Tibial nerve (tissue), 4 donors: ENCODE measurements at places on chromosomes 16 and 17.

GRCh38 chr16:49127103-49127502 lies 154.5 kb downstream of the CBLN1 start:
- no peak overlapping the region for H3K4me3 ChIP-seq
- H3K36me3 ChIP-seq, result no peaks in the 10 kb centered on the region
- no peaks in the 10 kb centered on the region for H3K4me1 ChIP-seq
- no peak for DNase-seq
- H3K27me3 ChIP-seq, result no peaks in the 10 kb centered on the region

DNA sequence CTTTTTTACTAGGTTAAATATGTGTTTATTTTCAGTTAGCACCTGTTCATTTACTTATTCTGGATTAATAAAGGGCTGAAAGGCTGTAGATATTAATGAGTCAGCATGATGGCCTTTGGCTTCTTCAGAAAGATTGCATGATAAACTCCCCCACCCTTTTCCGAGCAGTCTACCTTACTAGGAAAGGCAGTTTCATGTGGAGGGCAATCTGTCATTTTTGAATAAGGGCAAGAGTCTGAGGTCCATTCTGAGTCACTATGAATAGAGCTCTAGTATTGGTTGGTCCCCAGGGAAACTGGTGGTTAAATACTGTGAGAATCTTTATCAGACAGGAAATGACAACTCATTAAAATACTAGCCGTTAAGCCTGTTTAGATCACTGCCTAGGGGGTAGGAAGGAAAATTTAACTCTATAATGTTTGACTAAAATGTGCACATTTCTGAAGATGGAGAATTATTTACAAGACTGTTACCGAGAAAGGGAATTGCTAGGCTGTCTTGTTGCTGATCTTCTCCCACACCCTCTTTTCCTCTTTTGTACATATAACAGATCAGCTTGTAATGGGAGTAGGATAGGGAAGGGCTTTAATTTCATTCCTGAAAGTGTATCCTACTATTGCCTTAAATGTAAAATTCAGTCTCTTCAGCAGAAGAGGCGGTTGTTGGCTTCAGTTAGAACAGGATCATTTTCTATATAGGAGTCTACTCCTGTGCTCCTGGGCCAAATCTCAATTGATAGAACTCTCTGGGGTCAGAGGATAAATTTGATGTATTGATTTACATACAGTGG lies 63.3 kb downstream of the TUBD1 start:
- H3K27ac ChIP-seq, result peak overlapping the region; percentile 92
- H3K4me1 ChIP-seq, result peaks cover 44% of the 10 kb centered on the region
- DNase-seq, result no peak
- H3K27me3 ChIP-seq, result no peaks in the 10 kb centered on the region

GRCh38 chr16:84194470-84195200 lies 3.7 kb downstream of the ADAD2 start:
- no peak overlapping the region for H3K27ac ChIP-seq
- DNase-seq, result no peak
- peaks cover 10% of the 10 kb centered on the region for H3K27me3 ChIP-seq
- no peak overlapping the region for H3K4me3 ChIP-seq
- no peaks in the 10 kb centered on the region for H3K4me1 ChIP-seq

DNA sequence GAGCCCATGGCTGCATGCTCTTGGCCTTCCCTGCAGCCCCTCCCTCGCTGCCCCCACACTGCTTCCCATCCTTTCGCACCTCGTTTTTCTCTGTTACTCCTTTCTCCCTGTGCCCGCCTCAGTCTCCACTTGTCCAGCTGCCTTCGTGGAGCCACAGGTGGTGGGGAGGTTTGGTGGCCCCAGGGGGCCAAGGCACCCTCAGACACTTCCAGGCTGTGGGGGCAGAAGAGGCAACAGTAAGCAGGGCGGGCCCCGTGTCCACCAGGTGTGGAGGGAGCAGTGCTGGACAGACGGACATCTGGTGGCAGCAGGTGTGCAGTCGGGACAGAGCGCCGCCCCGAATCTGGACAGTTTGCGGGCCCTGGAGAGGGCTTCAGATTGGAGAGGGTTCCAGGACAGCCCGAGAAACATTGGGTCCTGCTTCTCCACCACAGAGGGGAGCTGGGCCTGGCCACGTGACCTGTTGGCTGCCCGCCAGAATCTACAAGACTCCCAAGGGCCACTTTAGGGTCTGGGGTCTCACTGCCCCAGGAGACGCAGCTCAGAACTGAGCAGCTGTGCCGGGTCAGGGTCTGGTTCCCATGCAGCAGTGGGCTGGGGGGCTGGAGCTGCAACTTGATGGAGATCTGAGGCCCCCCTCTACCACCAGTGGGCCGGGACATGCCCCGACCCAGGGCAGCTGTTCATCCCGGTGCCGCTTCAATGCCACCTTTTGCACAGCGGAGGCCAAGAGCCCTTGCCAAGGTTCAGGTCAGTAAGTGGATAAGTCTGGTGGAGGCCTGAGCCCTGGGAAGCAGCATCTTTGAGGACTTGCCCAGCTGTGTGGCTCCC lies 22.8 kb downstream of the BAHCC1 start:
- H3K27ac ChIP-seq, result peak overlapping the region; percentile 89
- H3K4me3 ChIP-seq, result no peak overlapping the region
- H3K36me3 ChIP-seq, result no peaks in the 10 kb centered on the region

DNA sequence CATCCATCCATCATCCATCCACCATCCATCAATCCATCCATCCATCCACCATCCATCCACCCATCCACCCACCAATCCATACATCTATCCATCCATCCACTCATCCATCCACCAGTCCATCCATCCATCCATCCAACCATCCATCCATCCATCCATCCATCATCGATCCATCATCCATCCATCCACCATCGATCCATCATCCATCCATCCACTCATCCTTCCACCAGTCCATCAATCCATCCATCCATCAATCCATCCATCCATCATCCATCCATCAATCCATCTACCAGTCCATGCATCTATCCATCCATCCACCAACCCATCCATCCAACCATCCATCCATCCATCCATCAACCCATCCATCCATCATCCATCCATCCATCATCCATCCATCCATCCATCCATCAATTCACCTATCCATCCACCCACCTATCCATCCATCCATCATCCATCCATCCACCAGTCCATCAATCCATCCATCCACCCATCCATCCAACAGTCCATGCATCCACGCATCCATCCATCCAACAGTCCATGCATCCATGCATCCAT lies 39.3 kb upstream of the SSTR5 start:
- no peaks in the 10 kb centered on the region for H3K36me3 ChIP-seq
- H3K4me1 ChIP-seq, result no peaks in the 10 kb centered on the region
- no peak overlapping the region for H3K4me3 ChIP-seq

DNA sequence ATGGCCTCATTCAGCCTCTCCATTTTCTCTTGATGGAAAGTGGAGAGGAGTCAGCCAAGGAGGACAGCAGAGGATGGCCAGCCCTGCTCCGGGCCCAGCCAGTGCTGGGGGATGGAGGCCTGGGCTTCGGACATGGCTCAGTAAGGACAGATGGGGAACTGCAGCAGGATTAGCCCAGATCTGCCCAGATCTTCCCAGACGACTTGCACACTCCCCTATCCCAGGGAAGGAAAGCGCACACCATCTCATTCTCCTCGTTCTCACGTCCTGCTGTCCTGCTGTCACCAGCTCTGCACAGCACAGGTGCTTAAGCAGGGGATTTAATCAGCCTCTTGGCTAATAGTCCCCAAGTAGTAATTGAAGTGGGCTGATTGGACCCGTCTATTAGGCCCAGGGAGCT lies 100.2 kb upstream of the SDK2 start:
- peaks cover 48% of the 10 kb centered on the region for H3K27me3 ChIP-seq
- no peak overlapping the region for H3K27ac ChIP-seq
- DNase-seq, result no peak
- H3K4me3 ChIP-seq, result no peak overlapping the region
- no peaks in the 10 kb centered on the region for H3K4me1 ChIP-seq

- H3K27ac ChIP-seq, result no peak overlapping the region
- peaks cover under 1% of the 10 kb centered on the region for H3K4me1 ChIP-seq
- H3K36me3 ChIP-seq, result no peaks in the 10 kb centered on the region
- no peaks in the 10 kb centered on the region for H3K27me3 ChIP-seq
- no peak for DNase-seq
- H3K4me3 ChIP-seq, result no peak overlapping the region
These were observed 363.4 kb downstream of the CDH13 start for GRCh38 chr16:82990155-82990554.

DNA sequence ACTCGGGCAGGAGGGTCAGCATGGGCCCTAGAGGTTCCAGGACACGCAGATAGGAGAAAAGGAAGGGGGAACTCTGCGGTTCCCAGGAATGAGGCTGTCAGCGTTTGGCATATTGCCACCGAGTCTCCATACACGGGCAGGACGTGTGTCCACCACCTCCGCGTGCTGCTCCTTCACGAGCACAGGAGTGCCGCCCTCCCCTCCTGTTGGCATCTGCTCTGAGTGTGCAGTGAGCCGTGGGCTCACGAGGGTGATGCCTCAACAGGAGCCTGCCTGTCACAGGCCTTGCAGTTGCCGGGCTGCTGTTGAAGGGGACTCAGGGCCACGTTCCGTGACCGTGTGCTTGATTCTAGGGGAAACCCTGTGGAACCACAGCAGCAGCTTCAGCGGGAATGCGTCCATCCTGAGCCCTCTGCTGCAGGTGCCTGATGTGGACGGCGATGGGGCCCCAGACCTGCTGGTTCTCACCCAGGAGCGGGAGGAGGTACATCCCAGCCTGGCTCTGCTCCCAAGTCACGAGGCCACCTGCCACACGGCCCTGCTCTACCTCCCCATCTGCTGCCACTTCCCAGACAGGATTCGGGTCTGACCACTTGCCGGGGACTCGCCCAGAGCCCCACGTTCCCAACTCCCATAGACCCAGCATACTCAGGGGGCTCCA lies 14.6 kb downstream of the RGS11 start:
- H3K27ac ChIP-seq, result no peak overlapping the region
- no peaks in the 10 kb centered on the region for H3K27me3 ChIP-seq
- H3K4me1 ChIP-seq, result peaks cover 10% of the 10 kb centered on the region

- H3K27me3 ChIP-seq, result no peaks in the 10 kb centered on the region
- no peak overlapping the region for H3K27ac ChIP-seq
- no peak for DNase-seq
- H3K4me1 ChIP-seq, result peaks cover 11% of the 10 kb centered on the region
- H3K36me3 ChIP-seq, result no peaks in the 10 kb centered on the region
These were observed 117.7 kb downstream of the ABCC1 start for GRCh38 chr16:16067127-16067526.

- no peak for DNase-seq
- no peak overlapping the region for H3K4me3 ChIP-seq
- no peaks in the 10 kb centered on the region for H3K4me1 ChIP-seq
- no peaks in the 10 kb centered on the region for H3K27me3 ChIP-seq
- H3K36me3 ChIP-seq, result no peaks in the 10 kb centered on the region
These were observed 46.2 kb downstream of the LGALS9 start for GRCh38 chr17:27677191-27677590.

DNA sequence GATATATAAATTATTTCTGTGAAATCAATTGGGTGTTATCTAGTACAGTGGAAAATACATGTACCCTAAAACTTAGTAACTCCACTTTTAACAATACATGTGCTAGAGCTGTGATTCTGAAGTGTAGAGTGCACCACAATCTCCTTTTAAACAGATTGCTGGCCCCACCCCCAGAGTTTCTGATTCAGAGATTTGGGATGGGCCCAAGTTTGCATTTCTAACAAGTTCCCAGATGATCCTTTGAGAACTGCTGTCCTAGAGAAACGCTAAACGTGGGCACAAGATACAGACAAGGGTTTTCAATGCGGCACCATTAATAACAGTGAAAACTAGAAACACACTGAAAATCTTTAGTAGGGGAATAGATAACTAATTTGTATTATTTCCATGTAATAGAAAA lies 49.2 kb downstream of the NXPH3 start:
- no peak for DNase-seq
- H3K4me1 ChIP-seq, result peaks cover 13% of the 10 kb centered on the region
- no peaks in the 10 kb centered on the region for H3K27me3 ChIP-seq

DNA sequence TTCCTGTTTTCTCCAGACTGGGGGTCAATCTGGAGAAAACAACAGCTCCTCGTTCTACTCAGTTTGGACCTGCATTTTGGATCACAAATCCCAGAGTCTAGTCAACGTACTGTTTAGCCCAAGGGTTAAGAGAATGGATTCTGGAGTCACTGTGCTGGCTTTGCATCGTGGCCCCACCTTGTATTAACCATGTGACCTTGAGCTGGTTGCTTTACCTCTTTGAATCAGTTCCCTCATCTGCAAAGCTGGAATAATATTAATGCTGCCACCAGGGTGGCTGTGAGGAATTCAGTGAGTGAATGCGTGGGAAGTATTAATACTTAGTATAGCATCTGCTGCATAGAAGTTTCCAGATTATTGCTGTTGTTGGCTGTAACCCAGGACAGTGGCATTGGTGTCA lies 11.3 kb upstream of the DHRS7C start:
- H3K27me3 ChIP-seq, result no peaks in the 10 kb centered on the region
- no peak overlapping the region for H3K4me3 ChIP-seq
- no peaks in the 10 kb centered on the region for H3K4me1 ChIP-seq
- DNase-seq, result no peak

GRCh38 chr17:36689089-36689667 lies 87.8 kb downstream of the MRM1 start:
- no peaks in the 10 kb centered on the region for H3K27me3 ChIP-seq
- DNase-seq, result no peak
- H3K36me3 ChIP-seq, result no peaks in the 10 kb centered on the region
- no peaks in the 10 kb centered on the region for H3K4me1 ChIP-seq
- no peak overlapping the region for H3K27ac ChIP-seq
- no peak overlapping the region for H3K4me3 ChIP-seq
